NCI-H2171 (cell line): ENCODE measurements at places on chromosomes 5 and 9.
A peak's percentile ranks its signal among the peaks of the same experiment; 100 is the strongest.

- no peak for DNase-seq
Observed at GRCh38 chr5:38249812-38250211, 8.5 kb upstream of the EGFLAM start.

DNA sequence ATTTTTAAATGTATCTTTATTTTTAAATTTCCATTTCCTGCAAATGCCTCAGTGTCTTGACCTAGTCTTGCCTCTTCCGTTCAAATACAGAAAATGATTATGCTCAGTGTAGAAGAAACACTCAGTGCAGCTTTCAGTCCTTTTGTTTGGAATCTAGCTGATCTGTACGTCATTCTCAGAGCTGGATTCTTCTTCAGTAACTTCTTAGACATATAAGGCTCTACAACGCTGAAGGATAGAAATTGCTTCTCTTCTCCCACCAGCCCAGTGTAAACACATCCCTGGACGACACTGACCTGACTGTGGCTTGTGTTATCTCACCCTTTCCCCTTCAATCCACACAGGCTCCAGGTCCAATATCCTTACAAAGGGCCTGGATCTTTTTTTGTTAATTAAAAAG is 3.2 kb upstream of the ALDH1B1 start:
- DNase-seq, result no peak

- no peak for DNase-seq
Observed at GRCh38 chr9:21668516-21668915, 133.9 kb upstream of the MTAP start.

DNA sequence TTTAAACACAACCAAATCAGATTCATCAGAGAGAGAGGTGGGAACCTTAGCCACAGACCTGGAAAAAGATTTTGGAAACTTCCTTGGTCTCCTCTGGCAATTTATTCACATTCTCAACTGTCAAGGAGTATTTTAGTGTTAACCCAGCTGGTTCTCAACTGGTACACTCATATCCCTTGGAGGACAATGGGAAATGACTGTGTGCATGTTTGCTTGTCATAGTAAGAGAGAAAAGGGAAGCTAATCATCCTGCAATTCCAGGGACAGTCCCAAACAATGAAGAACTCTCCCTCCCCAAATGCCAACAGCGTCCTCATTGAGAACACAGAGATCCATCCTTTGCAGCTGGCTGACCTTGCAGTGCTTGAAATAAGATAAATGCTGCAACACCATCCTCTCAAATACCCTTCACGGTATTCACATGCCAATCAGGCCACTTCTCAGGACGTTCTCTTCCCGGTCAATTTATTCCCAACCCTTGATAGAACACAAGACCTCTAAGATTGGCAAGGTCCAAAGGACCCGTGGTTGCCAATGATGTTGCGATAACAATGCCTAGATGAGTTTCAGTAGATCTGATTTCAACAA is 75.5 kb downstream of the EPB41L4B start:
- no peak for DNase-seq

GRCh38 chr5:32027717-32028458 is 146.2 kb downstream of the GOLPH3 start:
- DNase-seq, result no peak

DNA sequence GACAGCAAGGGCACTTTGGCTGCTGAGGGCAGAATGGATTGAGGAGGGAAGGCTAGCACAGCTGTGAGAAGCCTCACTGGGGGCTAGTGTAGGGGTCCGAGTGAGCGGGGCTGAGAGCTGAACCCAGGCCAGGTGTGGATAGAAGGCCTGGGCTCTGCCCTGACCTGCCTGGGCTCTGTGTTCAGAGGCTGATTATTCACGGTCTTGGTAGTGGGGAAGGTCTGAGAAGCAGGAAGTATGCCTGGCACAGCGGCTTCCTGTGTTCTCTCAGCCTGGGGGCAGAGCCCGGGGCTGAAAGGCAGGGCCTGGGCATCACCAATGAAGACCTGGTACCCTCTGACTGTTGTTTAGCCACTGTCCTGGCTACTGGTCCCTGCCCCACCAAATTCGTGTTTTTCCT is 136.4 kb upstream of the TBC1D2 start:
- no peak for DNase-seq

DNA sequence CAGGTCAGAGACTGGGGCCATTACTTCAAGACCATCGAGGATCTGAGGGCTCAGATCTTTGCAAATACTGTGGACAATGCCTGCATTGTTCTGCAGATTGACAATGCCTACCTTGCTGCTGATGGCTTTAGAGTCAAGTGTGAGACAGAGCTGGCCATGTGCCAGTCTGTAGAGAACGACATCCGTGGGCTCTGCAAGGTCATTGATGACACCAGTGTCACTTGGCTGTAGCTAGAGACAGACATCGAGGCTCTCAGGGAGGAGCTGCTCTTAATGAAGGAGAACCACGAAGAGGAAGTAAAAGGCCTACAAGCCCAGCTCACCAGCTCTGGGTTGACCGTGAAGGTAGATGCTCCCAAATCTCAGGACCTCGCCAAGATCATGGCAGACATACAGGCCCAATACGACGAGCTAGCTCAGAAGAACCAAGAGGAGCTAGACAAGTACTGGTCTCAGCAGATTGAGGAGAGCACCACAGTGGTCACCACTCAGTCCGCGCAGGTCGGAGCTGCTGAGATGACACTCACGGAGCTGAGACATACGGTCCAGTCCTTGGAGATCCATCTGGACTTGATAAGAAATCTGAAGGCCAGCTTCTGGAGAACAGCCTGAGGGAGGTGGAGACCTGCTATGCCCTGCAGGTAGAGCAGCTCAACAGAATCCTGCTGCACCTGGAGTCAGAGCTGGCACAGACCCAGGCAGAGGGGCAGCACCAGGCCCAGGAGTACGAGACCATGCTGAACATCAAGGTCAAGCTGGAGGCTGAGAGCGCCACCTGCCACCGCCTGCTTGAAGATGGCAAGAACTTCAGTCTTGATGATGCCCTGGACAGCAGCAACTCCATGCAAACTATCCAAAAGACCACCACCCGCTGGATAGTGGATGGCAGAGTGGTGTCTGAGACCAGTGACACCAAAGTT is 9.3 kb downstream of the NIPBL start:
- DNase-seq, result no peak

- DNase-seq, result no peak
Observed at GRCh38 chr5:140351609-140352334, 5.4 kb upstream of the HBEGF start.

GRCh38 chr9:97905228-97905627 is 17.1 kb downstream of the TRMO start:
- no peak for DNase-seq

DNA sequence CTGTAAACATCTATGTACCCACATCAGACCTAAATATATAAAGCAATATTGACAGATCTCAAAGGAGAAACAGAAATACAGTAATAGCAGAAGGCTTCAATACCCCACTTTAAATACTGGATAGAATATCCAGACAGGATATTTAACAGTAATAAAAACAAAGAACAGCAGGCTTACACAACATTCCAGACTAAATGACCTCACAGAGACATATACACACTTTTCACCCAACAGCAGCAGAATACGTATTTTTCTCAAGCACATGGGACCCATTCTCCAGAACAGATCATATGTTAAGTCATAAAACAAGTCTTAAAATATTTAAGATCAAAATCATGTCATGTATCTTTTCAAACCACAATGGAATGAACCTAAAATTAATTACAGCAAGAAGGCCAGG is 76.8 kb downstream of the CAMSAP1 start:
- no peak for DNase-seq

- DNase-seq, result no peak
Observed at GRCh38 chr5:166883016-166883415, 1408.4 kb upstream of the WWC1 start.

DNA sequence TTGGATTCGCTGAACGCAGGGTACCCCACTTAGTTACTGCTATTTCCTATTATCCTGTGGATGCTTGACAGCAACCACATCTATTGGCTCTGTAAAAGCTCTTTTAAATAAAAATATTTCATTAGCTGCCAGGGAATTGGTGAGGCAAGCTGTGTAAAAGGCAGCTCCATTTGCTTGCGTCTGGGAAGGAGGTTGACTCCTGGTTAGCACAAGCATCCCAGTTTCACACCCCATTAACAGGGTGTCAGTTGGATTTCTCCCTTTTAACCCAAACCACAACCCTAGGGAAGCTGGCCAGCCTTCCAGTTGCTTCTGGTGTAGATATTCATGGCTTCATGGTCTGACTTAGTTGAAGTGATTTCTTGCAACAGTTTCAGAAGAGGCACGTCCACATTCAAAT is 151.0 kb downstream of the GPBP1 start:
- DNase-seq, result no peak

- DNase-seq, result no peak
Observed at GRCh38 chr5:134945041-134945440, 22.7 kb upstream of the CATSPER3 start.

DNA sequence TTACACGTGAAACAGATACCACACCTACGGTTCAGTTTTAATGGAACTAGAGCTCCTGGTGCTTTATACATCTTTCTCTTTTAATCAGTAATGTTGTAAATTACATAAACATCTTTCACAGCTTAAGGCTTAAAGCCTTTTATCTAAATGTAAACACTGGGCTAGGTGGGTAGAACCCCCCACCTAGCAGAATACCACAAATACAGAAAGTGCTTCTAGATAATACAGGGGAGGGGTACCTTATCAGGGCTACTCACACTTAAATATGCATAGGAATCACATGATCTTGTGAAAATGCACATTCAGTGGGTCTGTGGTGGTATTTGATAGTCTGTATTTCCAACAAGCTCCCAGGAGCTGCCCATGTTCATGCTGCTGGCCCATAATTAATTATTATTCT is 256.4 kb upstream of the TARS1 start:
- no peak for DNase-seq

DNA sequence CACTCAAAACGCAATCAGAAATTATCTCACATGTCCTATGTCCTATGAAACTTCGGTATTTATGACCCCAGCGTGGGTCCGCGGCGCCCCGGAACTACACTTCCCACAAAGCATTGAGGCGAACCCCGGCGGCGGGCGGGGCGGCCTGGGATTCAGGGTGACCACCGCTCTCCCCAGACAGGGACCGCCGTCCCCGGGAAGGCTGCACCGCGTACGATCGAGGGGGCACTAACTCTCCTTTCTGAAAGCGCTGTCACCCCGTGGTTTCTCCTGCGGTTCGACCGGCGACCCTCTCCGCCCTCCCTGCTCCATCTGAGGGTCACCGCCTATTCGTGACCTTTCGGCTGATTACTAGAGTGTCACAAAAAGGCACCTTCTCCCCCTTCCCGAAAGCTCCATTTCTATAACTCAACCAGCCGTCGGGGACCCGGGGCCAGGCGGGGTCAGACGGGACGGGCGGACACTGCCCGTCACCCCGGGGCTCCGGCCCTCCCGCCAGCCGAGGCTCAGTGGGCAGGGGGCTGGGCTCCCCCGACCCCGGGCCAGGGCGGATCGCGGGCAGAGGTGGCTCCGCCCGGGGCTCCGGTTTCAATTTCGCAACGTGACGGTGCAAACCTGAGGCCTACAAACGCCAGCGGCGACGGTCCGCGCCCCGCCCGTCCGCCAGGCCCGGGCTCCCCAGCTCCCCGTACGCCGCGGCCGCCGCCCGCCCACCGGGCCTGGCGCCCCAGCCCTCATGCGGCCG is 1.3 kb downstream of the ECPAS start:
- peak; percentile 66 for DNase-seq

GRCh38 chr5:178461004-178461730 is 129.0 kb downstream of the COL23A1 start:
- DNase-seq, result no peak

GRCh38 chr5:171419688-171420430 is 412 bp downstream of the FGF18 start:
- peak; percentile 28 for DNase-seq

DNA sequence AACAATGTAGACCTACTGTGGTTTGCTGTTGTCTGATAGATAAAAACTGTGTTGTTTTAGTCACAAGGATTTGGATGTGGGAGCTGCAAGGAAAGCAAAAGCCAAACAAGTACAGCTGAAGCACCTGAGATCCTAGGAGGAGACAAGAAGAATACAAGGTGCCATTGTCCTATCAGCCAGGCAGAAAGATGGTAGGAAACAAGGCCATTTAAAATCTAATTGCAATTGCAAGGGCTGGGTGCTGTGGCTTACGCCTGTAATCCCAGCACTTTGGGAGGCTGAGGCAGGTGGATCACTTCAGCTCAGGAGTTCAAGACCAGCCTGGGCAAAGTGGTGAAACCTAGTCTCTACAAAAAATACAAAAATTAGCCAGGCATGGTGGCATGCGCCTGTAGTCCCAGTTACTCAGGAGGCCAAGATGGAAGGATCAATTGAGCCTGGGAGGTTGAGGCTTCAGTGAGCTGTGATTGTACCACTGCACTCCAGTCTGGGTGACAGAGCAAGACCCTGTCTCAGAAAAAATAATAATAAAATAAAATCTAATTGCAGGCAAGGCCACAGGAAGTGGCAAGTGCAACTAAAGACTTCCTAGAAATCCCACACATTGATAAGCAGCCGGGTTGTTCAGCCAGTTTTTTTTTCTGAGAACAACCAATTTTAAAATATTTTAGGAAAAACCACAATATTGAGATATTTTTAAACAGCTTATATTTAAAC is 22.6 kb downstream of the DOCK8 start:
- no peak for DNase-seq

GRCh38 chr9:5085993-5086392 is 99.4 kb downstream of the INSL6 start:
- DNase-seq, result no peak

DNA sequence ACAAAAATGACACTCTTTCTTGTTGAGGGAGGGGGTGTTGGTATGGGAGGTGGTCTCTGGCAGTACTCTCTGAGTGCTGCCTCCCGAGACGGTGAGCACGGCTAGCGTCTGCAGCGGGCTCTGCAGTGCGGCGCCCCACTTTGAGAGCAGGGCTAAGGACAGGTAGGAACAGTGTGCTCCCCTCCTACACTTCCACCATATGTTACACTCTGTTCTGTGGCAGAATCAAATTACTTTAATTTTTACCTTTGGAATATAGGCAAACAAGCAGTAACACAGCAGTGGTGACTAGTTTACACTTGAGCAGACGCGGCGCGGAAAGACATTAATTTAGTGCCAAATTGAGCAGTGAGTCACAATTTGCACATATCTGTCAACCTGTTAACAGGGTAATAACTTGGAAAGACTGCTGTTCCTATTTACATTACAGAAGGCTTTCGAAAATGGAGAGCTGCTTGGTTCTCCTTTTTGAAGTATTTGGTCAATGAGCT is 136.3 kb downstream of the MED27 start:
- DNase-seq, result peak; percentile 97

GRCh38 chr5:172770675-172771438 is at the start of gene DUSP1:
TSS of gene DUSP1 (minus strand) at chr5:172771195. CDS start at chr5:172770952, 243 bp downstream.
- DNase-seq, result peak; percentile 88

DNA sequence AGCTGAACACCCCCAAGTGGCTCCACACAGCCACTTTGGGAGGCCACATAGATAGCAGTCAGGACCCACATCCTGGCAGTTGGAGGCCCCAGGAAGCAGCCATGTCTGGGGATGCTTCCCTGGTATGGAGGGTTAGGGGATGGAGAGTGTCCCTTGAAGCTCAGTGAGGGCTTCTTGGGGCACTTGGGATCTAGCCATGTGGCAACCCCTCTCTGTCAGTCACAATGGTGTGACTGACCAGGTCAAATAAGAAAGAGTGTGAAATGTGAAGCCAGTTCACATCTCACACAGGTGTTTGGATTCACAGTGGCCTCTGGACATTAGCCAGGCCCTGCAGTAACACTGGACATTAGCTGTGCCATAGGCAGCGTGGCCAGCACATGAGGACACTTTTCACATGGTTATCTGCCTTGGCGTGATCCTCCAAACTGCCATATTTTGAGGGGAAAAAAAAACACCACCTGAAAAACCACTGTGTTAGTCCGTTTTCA is 53.9 kb upstream of the IL17B start:
- no peak for DNase-seq

- DNase-seq, result no peak
Observed at GRCh38 chr9:111467778-111468367, 16.3 kb downstream of the ECPAS start.
